ENCODE measurements at places on chromosomes 5 and 9.

- peak; percentile 86 for DNase-seq
Measured at GRCh38 chr9:71909887-71910649, 925 bp downstream of the ABHD17B start.

GRCh38 chr9:105432247-105432842, 15.5 kb upstream of the FSD1L start:
- no peak for DNase-seq

DNA sequence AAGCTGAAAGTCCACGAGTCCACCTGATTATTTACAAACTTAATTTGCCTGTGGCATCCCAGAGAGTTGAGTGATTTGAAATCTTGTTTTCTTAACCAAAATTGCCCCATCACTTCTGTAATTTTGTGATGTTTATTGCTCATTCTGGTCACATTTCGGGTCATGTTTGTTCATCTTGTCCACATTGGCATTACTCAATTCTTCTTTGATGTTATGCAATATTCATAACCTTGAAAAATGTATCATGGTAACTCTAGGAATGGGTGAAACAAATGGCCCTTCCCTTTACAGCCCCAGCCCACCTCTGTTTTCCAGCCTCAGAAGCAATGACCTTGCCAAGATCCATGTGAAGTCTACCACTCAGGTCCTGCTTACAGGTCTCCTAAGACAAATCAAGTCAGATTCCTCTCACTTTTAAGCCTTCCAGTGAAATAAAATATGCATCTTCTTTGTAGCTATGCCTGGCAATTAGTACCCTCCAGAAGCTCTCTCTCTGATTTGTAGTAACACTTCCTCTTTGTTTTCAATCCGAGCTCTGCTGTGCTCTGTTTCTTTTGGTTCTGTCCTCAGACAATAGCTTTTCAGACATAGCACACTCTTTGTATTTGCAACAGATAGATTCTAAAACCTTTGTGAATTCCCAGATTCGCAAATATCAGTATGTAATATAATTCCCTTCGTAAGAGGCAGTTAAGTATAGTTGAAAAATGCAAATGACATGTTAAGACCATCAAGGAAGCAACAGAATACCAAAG, 330.3 kb upstream of the IRX1 start:
- DNase-seq: no peak

- no peak for DNase-seq
Measured at GRCh38 chr5:334903-335739, 13.6 kb downstream of the AHRR start.

DNA sequence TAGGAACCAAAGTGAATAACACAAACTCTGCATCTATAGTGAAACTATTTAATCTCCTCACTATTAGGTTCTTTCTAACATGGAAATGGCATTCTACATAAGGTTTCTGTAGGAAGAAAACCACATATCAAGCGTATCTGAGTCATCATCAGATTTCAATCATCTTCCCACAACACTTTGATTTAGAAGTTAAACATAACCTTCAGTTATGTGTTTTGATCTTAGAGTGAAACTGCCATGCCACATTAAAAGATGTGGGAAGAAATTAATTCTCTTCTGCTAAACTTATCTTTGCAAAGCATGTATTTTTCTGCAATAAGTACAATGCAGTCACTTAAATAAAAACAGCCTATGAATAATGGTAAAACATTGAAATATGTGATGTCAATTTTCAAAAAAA, 55.0 kb downstream of the MEF2C start:
- no peak for DNase-seq

- no peak for DNase-seq
Measured at GRCh38 chr9:117860849-117861248, 156.6 kb downstream of the TLR4 start.

DNA sequence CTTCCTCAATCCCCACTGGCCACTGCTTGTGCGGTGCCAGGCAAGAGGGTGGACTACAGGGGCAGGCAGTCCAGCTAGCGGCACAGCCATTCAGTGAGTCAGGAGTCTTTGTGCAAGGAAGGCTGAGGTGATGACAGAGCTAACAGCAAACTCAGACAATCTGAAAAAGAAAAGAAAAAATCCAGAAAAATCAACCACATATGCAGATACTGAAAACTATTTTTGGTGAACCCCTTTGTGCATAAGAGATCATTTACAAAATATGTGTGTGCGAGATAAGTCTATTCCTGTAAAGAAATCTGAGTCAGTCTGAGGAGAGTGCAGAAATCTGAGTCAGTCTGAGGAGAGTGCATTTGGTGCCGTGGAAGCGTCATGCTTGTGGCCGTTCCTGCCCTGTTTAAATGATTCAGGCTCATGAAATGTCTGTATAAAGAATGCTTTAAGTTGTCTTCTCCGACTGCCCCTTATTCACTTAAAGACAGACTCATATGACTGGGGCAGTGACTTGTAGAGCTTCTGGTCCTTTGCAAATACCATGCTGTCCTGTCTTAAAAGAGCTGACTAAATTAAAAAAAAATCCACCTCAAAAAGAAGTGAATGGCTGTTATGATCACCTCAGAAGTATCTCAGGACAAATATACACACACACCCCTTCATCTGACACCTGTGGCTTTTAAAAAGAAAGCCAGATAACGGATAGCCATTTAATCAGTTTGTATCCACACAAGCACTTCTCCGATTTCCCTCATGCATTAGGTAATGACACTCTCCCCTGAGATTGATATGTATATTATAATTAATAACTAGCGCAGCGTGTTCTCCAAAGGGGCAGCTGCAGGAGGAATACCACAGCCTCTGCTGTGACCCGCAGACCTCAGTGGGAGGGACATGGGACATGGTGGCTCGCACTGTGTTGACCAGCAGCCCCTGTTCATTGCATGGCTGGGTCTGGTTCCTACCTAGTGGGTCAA, 47.3 kb downstream of the TRIO start:
- no peak for DNase-seq

DNA sequence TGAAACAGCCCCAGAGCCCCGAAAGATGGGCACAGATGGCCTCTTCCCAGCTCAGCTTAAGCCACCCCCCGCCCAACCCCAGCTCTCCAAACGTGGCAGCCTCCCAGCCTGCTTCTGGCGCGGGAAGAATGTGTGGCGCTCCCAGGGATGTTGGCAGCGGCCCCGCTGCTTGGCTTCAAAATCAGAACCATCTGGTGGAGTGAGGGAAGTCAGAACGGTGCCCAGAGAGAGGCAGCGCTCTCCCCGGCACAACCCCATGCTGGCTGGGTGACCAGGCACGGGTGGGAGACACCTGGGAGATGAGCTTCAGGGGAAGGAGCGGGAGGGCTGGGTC, 72.7 kb upstream of the ORM1 start:
- no peak for DNase-seq

DNA sequence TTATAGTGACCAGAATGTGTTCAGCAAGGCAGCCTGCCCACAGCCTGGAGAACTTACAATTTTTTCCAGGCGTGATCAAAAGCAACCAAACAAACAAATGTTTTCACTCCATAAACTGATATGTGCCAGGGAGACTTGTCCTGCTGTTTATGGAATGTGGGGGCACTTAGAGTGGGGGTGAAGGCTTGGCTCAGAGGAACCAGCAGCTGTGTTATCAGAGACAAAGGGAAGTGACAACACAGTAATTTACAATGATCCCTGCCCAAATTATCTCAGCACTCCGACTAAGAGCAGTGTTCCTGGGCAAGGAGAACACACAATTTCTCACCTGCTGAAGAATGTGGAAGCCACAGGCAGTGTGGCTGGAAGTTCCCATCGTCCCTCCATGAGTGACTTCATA, 429.1 kb upstream of the IRX4 start:
- no peak for DNase-seq

DNA sequence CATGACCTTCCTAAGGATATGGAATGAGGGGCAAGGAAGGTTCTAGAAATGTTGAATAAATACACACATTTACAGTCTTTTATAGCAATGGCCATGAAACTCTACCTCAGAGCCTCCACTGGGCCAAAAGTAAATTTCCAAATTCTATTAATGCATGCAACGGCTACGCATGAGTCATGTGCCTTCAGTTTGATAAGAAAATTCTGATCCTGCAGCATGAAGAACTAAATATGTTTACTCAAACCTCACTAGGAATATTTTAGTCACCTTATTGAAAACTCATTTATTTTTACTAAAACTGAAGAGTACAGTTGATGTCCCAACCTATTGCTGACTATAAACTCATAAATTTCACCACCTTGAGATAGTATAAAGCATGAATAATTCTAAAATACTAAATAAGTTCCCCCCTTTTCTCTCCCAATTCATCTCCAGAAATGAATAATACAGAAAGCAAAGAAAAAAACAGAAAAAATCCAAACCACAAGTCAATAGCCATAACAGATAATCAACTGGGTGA, 92.4 kb downstream of the GNAQ start:
- no peak for DNase-seq

- no peak for DNase-seq
Measured at GRCh38 chr9:19481971-19482404, 73.2 kb downstream of the ACER2 start.

GRCh38 chr9:98917746-98918487, 25.8 kb upstream of the COL15A1 start:
- no peak for DNase-seq

GRCh38 chr5:164637931-164638521, 1132.6 kb downstream of the MAT2B start:
- no peak for DNase-seq

DNA sequence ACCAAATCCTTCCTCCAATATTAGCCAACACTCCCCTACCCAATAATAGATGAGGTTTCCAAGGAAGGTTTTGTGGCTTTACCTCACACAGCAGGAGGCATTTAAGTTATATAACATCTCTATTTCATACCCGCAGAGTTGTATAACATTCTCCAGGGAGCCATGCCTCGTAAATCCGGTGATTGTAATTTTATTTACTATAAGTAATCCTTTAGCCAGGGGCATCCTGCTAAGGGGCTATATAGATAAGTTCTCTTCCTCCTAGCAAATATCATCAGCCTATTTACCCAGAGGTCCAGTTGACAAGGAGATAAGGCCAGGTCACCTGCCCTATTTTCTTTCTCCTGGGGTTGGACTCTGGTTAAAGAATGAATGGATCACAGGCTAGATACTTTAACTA, 2051.0 kb downstream of the EFNA5 start:
- DNase-seq: no peak

DNA sequence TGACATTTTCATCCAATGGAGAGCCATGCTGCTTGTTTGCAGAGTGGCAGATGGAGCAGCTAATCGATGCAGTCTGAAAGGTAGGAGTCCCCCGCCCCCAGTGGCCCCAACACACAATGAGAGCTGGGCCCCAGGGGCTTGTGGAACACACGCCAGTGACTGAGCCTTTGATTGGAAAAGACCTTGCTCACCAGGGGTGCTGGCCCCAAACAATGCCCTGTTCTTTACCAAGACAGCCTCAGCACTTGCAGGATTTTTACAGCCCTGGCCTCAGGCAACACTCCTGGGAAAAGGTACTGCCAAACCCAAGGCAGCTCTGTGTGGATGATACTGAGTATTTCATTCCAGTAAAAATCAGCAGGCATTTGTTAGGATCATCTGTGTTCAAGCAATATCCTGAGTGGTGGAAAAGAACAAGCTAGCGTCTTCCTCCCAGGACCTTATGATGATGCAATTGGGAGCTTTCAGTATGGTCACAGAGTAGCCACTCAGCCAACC, 276.8 kb upstream of the CLINT1 start:
- DNase-seq: peak; percentile 90

DNA sequence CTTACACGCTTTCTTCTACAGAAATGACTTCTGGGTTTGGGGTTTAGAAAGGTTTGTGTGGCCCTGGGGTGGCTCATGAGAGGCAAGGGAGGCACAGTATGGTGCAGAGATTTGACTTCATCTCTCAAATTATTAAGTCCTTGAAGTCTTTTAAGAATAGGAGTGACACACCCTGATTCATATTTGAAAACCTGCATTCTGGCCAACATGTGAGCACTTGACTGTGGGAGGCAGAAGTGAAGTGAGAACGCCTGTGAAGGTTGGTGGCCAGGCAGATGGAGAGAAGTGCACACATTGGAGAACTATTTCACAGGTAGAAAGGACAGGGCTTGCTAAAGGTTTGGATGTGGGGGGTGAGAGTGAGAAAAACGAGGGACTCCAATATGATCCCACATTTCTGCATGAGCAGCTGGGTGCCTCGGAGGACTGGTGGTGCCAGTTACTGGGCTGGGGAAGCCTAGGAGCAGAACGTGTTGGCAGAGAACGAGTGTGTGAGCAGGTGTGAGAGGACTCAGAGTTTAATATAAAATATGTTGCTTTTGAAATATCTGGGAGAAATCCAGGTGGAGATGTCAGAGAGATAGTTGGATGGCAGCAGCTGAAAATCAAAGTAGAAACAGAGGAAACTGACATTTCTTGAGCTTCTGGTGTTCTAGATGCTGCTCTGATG, 240.0 kb upstream of the ADAMTSL1 start:
- DNase-seq: no peak

DNA sequence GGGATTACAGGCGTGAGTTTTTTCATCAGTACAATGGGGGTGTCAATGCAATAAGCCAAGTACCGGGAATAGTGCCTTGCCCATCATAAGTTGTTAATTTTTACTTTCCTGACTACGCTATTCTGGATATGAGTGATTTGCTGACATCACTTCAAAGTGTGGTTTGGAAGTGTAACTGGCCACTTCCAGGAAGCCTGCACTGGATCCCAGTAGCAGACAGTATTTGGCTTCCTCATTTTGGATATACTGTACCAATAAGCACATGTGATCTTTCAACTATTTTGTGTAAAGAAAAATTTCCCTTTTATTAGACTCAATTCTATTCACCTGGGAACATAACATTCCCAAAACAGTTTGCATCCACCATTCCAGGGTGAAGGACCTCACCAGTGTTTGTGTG, 417.7 kb upstream of the KLF4 start:
- no peak for DNase-seq

DNA sequence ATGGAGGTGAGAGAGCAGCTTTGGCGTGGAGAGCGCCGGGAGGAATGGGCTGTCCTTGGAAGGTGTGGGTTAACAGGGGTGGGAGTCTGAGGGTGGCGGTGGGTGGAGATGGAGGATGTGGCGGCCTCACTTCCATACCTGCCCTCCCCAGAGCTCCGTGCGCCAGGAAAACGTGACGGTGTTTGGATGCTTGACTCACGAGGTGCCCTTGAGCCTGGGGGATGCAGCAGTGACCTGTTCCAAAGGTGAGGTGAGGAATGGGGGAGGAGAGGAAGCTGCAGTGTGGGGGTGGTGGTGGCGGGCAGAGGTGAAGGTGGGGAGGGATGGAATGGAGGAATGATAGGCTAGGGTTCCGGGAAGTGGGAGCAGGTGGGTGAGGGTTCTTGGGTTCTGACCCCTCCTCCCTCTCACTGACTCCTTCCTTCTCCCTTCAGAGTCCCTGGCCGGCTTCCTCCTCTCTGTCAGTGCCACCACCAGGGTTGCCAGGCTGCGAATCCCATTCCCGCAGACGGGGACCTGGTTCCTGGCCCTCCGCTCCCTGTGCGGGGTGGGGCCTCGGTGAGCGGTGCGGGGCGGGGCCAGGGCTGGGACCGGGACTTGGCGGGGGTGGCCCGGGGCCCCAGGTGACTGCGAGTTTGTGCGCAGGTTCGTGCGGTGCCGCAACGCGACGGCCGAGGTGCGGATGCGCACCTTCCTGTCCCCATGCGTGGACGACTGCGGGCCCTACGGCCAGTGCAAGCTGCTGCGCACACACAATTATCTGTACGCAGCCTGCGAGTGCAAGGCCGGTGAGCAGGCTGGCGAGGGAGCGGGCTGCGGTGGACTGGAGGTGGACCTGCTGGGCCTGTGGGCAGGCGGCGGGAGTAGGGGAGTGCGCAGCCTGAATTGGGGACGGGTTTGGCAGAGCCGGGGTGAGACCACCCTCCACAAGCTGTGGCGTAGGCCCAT, 17.1 kb downstream of the TMEM8B start:
- DNase-seq: peak; percentile 33

All from neural progenitor cell (in vitro differentiated cells).